ENCODE measurements at places on chromosomes 6 and 20.

- no peak for DNase-seq
Measured at GRCh38 chr6:40856271-40856670, 182.8 kb downstream of the UNC5CL start.

GRCh38 chr6:157584036-157584435 lies 203.0 kb downstream of the ZDHHC14 start:
- no peak for DNase-seq

- no peak for DNase-seq
Measured at GRCh38 chr6:21522797-21523456, 70.6 kb upstream of the SOX4 start.

GRCh38 chr6:11669696-11670095 lies 108.9 kb downstream of the ADTRP start:
- DNase-seq: no peak

DNA sequence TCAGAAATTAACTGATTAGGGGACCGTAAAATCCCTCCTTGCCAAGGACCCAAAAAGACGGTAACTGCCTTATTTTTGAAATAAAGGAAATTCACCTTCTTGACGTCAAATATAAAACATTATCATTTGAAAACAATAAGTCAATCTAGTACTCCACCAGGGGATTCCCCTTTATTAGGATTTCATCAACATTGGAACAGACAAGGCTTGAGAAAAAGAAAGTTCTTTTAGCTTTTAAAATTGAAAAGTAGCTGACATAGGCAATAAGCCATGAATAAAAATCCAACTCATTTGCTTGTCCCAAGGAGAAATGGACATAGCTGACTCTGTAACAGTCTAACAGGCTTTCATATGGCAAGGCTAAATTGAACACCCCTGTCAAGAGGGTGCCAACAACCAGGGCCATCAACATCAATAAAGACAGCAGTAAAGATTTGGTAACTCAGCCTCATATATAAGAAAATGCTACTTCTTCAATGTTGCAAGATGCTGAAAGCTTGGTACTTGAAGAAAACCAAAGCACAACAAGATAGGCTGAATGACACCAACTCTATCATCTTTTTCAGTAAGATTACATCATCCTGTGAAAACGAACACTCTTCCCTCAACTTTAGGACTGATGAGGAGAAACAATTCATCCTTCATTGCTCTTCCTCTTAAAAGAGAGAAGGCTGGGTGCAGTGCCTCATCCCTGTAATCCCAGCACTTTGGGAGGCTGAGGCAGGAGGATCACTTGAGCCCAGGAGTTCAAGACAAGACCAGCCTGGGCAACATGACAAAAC lies 121.0 kb upstream of the PRDM1 start:
- DNase-seq: no peak

DNA sequence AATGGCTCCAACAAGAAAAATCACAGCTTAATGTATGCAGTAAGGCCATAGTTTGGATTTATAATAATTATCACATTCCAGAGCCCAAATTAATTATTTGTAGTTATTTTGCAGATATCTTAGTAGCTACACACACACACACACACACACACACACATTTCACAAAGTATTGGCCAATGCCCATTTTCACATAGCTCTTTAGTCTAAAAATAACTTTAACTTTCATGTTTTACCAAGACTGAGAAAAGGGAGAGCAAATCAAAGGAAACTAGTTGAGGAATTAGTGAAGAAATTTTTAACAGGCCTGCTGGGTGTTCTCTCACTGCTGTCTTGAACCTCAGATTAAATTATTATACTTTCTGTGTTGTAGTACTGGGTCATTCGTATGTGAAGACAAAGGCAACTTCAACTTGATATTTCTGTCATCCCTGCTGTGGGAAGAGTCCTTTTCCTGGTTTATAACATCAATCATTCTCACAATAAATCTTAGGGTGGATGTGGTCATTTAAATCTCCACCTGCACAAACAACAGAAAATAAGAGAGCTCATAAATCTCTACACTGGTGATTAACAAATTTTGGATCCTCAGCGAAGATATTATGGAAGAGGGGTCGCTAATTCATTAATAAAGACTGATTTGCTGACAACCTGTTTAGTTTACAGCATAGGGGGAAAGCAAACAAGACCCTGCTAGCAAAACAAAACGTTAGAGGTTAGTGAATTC lies 1.6 kb upstream of the TCF21 start:
- no peak for DNase-seq

- no peak for DNase-seq
Measured at GRCh38 chr6:16049168-16049567, 79.7 kb upstream of the MYLIP start.

DNA sequence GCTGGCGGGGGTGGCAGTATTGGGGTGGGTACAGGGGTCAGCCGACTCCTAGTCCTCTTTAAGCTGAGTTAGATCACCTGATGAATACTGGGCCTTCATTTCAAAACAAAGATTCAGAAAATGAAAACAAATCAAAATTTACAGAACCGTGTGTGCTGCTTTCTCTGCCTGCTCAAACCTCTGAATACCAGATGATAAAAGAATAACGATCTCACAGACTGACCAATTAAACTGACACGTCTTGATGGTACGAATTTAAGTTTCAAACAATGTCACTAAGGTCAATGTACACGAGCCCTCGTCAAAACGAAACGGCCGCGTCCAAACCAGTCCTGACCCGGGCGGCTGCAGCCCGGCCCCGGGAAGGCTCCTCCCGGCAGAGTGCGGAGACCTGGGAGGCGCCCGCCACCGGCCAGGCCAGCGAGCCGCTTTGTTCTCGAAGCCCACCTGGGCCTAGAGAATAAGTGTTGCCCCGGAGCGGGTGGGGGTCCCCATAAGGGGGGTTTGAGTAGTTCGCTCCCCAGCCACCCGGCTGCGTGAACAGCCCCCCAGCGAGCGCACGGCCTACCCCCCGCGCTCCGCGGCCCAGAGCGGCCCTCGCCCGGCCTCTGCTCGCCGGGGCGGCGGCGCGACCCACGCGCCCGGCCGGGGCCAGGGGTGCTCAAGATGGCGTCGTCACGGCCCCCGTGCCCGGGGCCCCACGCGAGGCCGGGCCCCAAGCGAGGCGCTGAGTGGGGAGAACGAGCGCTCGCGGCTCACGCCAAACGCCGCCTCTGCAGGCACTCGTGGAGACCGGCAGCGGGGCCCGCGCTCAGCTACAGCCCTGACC lies 728 bp downstream of the PSMA7 start:
- no peak for DNase-seq

- no peak for DNase-seq
Measured at GRCh38 chr6:160979061-160979708, 12.4 kb upstream of the MAP3K4 start.

DNA sequence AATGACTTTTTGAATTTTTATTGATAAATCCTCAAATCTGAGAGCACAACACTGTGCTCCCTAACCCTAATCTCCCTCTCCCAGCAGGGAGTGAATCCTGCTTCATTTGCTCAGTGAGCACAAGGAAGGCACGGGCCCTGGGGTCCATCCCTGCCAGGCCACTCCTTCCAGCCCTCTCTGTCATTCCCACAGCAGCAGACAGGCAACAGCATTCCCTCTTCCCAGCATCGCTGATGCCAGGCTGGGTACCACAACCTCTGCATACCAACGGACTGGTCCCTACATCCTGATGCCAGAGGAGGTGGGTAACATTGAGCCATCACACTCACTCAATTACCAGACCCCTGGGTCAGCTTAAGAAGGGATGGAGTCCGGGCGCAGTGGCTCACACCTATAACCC lies 34.2 kb downstream of the MRPL14 start:
- no peak for DNase-seq

Data from CD4-positive, alpha-beta T cell treated with Interleukin-2 at 100 ng/mL for 4 hours (primary cell).